ENCODE measurements at places on chromosomes 6 and 20.

GRCh38 chr6:125970760-125971159 lies 14.2 kb downstream of the HINT3 start:
- no peak for DNase-seq

DNA sequence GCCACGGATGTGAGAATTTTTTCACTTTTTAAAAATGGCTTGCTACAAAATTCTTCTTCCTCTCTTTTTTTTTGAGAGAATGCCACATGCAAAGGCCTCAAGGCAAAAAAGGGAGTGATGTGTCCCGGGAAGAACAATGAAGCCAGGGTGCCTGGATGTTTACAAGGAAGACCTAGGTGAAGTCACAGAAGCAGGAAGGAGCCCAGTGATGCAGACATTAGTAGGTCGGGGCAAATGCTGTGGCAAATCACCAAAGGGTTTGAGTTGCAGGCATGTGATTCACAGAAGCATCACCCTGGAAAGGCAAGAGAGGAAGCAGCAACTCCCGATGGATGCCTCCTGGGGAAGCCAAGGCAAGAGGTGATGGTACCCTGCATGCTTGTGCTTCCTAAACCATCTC lies 46.8 kb downstream of the FARS2 start:
- DNase-seq, result no peak

DNA sequence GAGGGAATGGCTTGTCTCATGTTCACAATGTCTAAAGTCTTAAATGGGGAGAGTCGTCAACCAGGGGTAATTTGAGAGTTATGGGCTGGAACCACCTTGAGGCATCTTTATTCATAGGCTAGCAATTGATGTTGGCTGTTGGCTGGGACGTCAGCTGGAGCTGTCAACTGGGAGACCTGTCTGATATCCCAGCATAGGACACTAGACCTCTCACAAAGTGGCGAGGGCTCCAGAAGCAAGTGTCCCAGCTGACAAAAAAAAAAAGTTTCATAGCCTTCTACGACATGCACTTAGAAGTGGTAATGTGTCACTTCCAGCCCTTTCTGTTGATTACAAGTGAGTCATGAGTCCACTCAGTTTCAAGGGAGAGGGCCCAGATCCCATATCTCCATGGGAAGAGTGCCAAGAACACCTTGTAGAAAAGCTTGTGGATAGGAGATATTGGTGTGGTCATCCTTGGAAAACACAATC lies 278.0 kb downstream of the ESR1 start:
- DNase-seq, result no peak

DNA sequence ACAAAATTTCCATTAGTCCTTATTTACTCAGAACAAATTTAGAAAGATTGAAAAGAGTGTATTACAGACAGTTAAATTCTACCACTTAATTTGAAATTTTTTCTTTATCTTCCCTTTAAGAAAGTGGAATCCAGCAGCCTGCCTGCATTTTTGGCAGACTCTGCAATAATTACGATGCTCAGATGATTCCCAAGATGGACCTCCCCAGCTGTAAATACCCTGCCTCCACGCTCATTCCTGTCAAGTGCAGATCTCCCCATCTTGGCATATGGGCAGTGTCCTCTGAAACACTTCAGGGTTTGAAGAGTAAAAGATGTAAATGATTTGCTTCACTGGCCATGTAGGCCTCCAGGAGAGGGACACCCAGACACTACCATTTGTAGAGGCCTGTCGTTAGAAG lies 471.2 kb downstream of the PRKN start:
- no peak for DNase-seq

DNA sequence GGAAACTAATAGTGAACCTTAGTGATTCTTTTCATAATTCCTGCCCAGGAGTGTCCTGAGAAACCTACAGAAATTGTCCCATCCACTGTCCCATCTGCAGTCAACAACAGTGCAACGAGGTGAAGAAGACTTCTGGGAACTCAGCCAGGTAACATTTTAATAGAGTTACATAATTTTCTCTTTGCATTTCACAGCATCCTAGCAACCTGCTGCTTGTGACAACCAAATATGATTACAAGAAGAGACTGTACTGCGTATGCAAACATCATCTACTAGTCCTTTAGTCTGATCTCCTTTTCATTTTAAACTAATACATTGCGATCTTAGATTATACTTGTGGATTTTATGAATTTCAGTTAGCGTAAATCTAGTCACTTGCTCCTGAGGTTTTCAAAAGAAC lies 951.6 kb downstream of the TFAP2A start:
- no peak for DNase-seq

- no peak for DNase-seq
Observed at GRCh38 chr20:52622081-52622480, 350.1 kb upstream of the TSHZ2 start.

DNA sequence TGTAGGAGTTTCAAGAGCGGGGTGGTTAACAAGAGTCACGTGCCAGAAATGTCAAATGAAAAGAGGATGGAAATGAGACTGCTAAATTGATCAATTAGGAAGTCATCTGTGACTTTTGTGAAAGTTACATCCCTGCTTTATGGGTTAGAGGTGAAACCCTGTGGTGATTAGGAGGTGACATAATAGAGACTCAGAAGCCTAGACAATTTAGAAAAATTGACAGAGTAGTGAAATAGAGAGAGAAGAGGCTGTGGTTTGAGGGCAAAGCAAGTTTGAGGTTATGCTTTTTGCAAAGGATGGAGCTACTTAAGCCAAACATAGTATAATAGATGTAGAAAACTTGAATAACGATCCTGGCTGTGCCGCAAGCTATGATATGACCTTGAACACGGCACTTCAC lies 71.8 kb downstream of the IMPG1 start:
- DNase-seq, result no peak
